ENCODE measurements at places on chromosomes 16 and 17. TPM values are rescaled to one million over a fixed set of nuclear protein-coding genes. Genes with fewer than 3 reads are reported as not detected.
A peak's percentile ranks its signal among the peaks of the same experiment; 100 is the strongest.

DNA sequence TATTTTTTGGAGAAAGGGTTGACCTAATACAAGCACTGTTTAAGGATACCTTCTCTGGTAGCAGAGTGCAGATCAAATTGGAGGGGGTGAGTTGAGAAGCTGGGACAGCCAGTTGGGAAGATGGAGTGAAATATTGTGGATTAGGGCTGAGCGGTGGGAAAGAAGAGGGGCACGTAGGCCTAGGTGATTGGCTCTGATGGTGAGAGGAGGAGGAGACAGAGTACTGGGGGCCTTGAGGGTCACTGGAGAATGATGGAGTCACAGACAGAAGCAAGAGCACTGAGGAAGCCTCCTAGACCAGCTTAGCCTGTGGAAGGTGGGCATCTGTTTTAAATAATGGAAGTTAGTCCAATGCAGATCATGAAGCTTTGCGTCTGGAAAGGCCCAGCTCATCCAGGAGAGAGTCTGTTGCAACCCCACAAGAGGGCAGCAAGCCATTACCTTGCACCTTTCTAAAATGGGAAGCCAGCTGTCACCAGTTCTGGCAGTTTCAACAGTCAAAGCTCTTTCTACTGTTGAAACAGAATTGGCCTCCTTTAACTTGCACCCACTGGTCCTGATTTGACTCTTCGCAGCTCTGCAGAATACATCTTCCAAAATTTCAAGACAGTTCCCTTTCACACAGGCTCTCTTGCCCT lies 11.8 kb downstream of the SLC9A5 start:
- no peaks in the 10 kb centered on the region for H3K36me3 ChIP-seq
- H3K4me3 ChIP-seq, result no peak overlapping the region
- H3K27me3 ChIP-seq, result no peaks in the 10 kb centered on the region
- no peak overlapping the region for H3K27ac ChIP-seq
- no peaks in the 10 kb centered on the region for H3K4me1 ChIP-seq

- H3K27ac ChIP-seq, result no peak overlapping the region
- no peaks in the 10 kb centered on the region for H3K4me1 ChIP-seq
- no peaks in the 10 kb centered on the region for H3K36me3 ChIP-seq
- H3K4me3 ChIP-seq, result no peak overlapping the region
- H3K27me3 ChIP-seq, result no peaks in the 10 kb centered on the region
- DNase-seq, result no peak
Observed at GRCh38 chr16:61289141-61289540, 747.1 kb downstream of the CDH8 start.

GRCh38 chr17:58051468-58051867 lies 31.8 kb upstream of the DYNLL2 start:
- H3K4me1 ChIP-seq, result no peaks in the 10 kb centered on the region
- H3K4me3 ChIP-seq, result no peak overlapping the region
- H3K27ac ChIP-seq, result no peak overlapping the region
- H3K36me3 ChIP-seq, result no peaks in the 10 kb centered on the region

DNA sequence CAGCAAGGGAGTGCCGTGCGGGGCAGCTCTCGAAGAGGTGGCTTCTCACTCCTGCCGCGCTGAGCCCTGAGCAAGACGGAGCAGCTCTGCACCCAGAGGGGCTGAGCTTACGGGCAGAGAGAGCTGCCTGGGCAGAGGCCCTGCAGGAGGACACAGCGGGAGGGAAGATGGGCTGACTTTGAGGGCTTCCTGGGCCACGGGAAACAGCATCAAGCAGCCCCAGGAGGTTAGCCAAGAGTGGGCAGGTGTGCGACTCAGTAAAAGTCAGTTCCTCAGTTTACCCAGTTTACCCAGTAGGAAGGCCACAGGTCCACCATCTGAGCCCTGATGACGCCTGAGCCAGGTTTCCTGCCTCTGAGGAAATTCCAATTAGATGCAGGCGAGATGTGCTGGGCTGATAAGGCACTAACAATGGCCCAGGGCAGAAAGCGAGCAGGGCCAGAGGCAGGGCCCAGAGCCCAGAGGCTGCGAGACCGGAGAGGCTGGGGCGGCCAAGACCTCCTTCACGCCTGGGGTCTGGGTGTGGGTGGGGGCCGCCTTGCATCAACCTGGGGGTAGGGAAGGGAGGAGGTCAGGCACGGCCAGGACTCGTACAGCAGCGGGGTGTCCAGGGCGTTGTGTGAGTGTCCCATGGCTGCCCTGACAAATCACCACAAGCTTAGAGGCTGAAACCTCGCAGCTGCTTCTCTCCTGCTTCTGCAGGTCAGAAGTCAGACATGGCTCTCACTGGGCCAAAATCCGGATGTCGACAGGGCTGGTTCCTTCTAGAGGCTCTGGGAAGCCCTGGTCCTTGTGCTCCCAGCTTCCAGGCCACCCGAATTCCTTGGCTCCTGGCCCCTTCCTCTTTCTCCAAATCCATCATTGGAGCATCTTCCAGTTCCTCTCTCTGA lies 32.0 kb upstream of the CIBAR2 start:
- no peaks in the 10 kb centered on the region for H3K4me1 ChIP-seq
- no peaks in the 10 kb centered on the region for H3K27me3 ChIP-seq
- H3K36me3 ChIP-seq, result no peaks in the 10 kb centered on the region
- no peak for DNase-seq
- no peak overlapping the region for H3K4me3 ChIP-seq

GRCh38 chr17:64259426-64259825 lies 3.6 kb downstream of the TEX2 start:
- no peak overlapping the region for H3K4me3 ChIP-seq
- no peak overlapping the region for H3K27ac ChIP-seq
- no peaks in the 10 kb centered on the region for H3K36me3 ChIP-seq

DNA sequence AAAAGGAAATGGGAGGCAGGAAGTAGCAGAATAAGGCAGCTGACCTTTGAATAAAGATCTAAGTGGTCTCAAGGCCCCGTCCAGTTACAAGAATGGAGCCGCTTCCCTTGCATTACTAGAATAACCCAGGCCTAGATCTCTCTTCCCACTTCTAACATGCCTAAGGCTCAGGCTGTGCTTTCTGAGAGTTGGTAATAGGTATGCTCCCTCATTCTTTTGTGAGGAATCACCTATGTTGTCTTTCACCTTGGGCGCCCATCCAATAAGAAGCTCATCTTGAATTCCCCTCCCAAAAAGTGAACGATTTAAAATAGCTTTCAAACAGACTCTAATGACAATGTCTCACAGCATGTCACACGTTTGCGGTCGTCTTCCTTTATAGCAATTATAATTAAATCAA lies 101.2 kb downstream of the KCNJ2 start:
- no peaks in the 10 kb centered on the region for H3K4me1 ChIP-seq
- H3K36me3 ChIP-seq, result no peaks in the 10 kb centered on the region
- no peak overlapping the region for H3K27ac ChIP-seq
- no peak overlapping the region for H3K4me3 ChIP-seq

GRCh38 chr17:72901657-72902056 lies 190.8 kb downstream of the SLC39A11 start:
- H3K27ac ChIP-seq, result no peak overlapping the region
- H3K36me3 ChIP-seq, result no peaks in the 10 kb centered on the region
- H3K27me3 ChIP-seq, result no peaks in the 10 kb centered on the region
- no peak overlapping the region for H3K4me3 ChIP-seq
- DNase-seq, result no peak
- H3K4me1 ChIP-seq, result no peaks in the 10 kb centered on the region

- no peak overlapping the region for H3K4me3 ChIP-seq
- DNase-seq, result no peak
- no peaks in the 10 kb centered on the region for H3K27me3 ChIP-seq
- H3K4me1 ChIP-seq, result peaks cover 26% of the 10 kb centered on the region
- H3K27ac ChIP-seq, result no peak overlapping the region
Observed at GRCh38 chr17:81550830-81551457, 1.2 kb downstream of the FAAP100 start.

GRCh38 chr16:58176608-58177352 lies 21.1 kb downstream of the CSNK2A2 start:
- H3K27me3 ChIP-seq, result no peaks in the 10 kb centered on the region
- H3K4me3 ChIP-seq, result peak overlapping the region; percentile 39
- no peak overlapping the region for H3K27ac ChIP-seq
- no peak for DNase-seq

DNA sequence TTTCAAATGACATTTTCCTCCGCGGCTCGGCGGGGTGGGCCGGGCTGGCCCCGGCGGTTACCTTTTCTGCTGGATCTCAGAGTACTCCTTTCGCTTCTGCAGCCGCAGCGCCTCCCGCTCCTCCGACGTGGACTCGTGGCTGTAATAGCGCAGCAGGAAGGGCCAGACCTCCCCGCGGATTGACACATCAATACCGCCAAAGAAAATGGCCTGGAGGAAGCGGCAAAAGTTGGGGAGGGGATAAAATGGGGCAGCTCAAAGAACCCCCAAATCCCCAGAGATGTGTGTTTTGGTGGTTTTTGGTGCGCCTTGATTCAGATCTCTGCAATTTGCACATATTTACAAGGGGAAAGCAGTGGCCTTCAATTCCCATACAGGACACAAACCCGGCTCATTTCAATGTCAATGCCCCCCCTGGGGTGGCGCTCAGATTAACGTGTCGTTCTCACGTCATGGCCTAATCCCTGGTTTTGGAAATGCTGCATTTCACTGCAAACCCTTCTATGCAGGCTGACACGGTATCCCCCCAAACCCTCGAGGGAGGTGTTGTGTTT lies 85.9 kb downstream of the TBC1D16 start:
- H3K4me3 ChIP-seq, result no peak overlapping the region
- no peaks in the 10 kb centered on the region for H3K36me3 ChIP-seq
- H3K4me1 ChIP-seq, result no peaks in the 10 kb centered on the region
- H3K27ac ChIP-seq, result no peak overlapping the region

GRCh38 chr16:48576927-48577326 lies 33.1 kb downstream of the N4BP1 start:
- peaks cover 27% of the 10 kb centered on the region for H3K4me1 ChIP-seq
- no peak overlapping the region for H3K4me3 ChIP-seq
- no peak for DNase-seq
- H3K36me3 ChIP-seq, result peaks cover 11% of the 10 kb centered on the region
- H3K27me3 ChIP-seq, result no peaks in the 10 kb centered on the region

DNA sequence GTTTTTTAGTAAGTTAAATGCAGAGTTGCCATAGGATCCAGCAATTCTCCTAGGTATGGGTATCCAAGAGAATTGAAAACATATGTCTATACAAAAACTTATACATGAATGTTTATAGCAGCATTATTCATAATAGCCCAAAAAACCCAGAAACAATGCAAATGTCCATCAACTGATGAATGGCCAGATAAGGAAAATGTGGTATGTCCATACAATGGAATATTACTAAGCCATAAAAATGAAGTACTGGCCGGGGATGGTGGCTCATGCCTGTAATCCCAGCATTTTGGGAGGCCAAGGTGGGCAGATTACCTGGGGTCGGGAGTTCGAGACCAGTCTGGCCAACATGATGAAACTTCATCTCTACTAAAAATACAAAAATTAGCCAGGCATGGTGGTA lies 156.1 kb upstream of the PSMD7 start:
- no peaks in the 10 kb centered on the region for H3K36me3 ChIP-seq
- H3K27ac ChIP-seq, result no peak overlapping the region
- no peaks in the 10 kb centered on the region for H3K4me1 ChIP-seq
- no peak overlapping the region for H3K4me3 ChIP-seq

DNA sequence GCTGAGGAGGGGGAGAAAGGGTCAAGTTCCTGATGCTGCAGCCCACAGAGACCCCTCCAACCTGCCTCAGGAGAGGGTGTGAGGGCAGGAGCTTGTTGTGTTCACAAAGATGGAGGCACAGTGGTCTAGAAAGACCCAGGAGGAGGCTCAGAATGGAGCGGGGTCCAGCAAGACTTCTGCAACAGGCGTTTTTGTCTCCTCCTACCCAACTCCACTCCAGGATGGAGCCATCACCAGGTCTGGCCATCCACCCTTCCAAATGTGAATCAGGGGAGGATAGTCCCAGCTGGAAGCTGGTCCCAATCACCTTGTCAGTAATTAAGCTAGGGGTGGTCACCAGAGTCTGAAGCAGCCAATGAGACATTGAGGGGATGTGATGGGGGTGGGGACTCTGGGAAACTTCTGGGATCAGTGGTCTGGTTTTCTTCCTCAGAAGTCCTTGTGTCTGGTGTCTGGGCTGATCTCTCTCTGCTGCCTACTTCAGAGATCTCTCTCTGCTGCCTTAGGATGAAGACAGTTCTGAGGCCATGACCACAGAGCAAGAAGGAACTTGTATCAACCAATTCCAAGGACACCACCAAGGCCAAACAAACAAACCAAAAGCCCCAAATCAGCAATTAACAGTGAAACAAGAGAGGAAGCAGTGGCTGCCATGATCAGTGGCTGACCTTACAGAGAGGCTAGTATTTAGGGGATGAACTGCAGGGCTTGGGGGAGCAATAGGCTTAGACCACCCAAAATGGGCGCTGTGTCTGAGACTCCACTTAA lies 14.5 kb downstream of the CD300LB start:
- DNase-seq, result no peak
- H3K27ac ChIP-seq, result no peak overlapping the region
- peaks cover 5% of the 10 kb centered on the region for H3K27me3 ChIP-seq
- no peak overlapping the region for H3K4me3 ChIP-seq
- H3K36me3 ChIP-seq, result no peaks in the 10 kb centered on the region

DNA sequence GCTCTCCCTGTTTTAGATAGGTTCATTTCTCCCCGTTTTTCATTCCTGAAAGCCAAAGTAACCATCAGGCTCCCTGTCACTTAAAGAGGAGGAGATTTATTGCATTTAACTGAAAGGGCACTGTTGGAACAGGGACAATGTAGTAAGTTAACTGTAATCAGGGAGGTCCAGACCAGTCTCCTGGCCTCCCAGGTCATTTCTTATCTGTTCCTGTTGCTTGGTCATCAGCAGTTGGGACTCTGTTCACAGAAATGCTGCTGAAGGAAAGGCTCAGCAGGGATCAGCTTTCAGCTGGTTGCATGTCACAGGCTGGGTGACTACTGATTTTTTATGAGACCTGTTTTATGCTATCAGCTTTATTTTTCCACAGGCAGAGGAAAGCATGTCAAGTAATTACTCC lies 622.6 kb upstream of the GOT2 start:
- no peaks in the 10 kb centered on the region for H3K27me3 ChIP-seq
- DNase-seq, result no peak
- H3K27ac ChIP-seq, result no peak overlapping the region
- H3K4me3 ChIP-seq, result no peak overlapping the region
- no peaks in the 10 kb centered on the region for H3K4me1 ChIP-seq

- H3K27ac ChIP-seq, result no peak overlapping the region
- H3K4me3 ChIP-seq, result no peak overlapping the region
- H3K27me3 ChIP-seq, result no peaks in the 10 kb centered on the region
- DNase-seq, result no peak
Observed at GRCh38 chr16:46613352-46613751, 7.8 kb downstream of the SHCBP1 start.

ZNF423 gene
- polyA plus RNA-seq, result not detected

HS3ST4 gene
- polyA plus RNA-seq, result not detected

CCL4 gene
- polyA plus RNA-seq, result not detected

KRT10 gene
- 157 TPM for polyA plus RNA-seq

VMO1 gene
- 0.71 TPM for polyA plus RNA-seq

BAHCC1 gene
- not detected for polyA plus RNA-seq

EXOC3L1 gene
- 0.25 TPM for polyA plus RNA-seq

EMC6 gene
- polyA plus RNA-seq, result 125 TPM

ELMO3 gene
- not detected for polyA plus RNA-seq

RNF166 gene
- 98.0 TPM for polyA plus RNA-seq

PLCG2 gene
- not detected for polyA plus RNA-seq
